ENCODE measurements at places on chromosomes 2 and 18.
A peak's percentile ranks its signal among the peaks of the same experiment; 100 is the strongest.

DNA sequence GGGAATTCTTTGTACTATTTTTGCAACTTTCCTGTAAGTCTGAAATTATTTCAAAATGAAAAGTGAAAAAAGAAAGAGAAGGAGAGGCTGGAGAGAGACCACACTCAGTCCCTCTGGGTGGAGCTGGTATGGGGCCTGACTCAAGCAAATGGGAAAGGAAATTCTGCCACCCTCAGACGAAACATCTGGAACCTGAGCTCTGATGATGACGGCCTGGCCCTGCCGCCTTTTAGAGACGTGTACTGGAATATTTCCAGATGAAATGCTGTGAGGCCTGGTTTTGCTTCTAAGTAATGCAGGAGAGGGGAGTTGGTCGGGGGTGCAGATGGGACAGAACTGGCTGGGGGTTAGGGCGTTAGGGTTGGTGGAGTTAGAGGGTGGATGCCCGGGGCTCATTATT lies 57.4 kb upstream of the GLI2 start:
- no peak for DNase-seq

DNA sequence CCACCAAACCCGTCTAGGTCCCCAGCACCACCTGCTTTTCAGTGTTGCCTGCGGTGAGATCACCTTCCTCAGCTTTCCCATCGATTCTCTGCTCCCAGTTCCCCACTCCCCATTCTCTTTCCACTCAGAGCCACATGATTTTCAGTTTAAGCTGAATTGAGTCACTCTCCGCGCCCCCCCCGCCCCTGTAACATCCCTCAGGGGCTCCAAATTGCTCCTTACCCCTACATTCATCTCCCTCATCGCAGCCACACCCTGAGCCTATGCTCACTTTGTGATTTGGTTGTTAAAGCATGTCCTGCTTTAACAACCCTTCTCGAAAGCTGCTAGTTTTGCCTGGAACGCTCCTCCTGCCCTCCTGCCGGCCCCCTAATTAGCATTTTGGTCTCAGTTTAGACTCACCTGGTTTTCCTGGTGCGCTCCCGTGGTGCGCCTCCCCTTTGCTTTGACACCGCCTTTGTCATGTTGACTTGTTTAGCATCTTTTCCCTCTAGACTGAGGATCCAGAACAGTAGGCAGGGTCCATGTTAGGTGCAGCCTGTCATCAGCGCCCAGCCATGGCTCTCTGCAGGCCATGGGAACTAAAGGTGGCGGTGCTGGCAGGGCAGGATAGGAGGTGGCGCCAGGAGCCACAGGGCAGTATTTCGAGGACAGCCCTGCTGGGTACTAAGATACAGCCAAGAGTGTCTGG lies 60.8 kb downstream of the ST3GAL5 start:
- DNase-seq, result no peak

DNA sequence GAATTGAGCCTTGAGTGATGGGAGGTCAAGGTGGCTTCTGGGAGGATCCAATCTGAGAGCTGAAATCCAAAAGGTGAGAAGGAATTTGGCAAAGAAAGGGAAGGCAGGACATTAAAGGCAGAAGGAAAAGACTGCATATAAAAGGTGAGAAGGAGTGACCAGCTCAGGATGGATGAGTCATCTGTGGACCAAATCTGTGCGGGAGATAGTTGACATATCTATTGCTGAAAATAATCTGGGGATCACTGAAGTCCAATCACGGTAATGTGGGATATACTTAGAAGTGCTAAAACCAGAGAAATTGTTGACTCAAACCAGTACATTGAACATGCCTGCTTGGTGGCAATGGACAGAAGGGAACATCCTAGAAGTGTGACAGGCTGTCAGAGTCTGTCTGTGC lies 8.0 kb upstream of the PTPN4 start:
- DNase-seq, result no peak

- no peak for DNase-seq
Measured at GRCh38 chr2:191108331-191108730, 42.5 kb downstream of the STAT4 start.

- no peak for DNase-seq
Measured at GRCh38 chr18:48137374-48138081, 207.1 kb upstream of the SMAD2 start.

GRCh38 chr2:58871469-58872142 lies 630.5 kb upstream of the FANCL start:
- DNase-seq, result no peak

- no peak for DNase-seq
Measured at GRCh38 chr2:177348733-177349693, 43.6 kb upstream of the AGPS start.

- DNase-seq, result no peak
Measured at GRCh38 chr2:129369437-129369836, 610.0 kb upstream of the RAB6C start.

- DNase-seq, result no peak
Measured at GRCh38 chr2:159381574-159381973, 95.1 kb upstream of the WDSUB1 start.

GRCh38 chr2:207847098-207847806 lies 77.5 kb upstream of the FZD5 start:
- DNase-seq, result no peak

GRCh38 chr2:145752091-145752806 lies 1232.3 kb upstream of the ZEB2 start:
- DNase-seq, result no peak

- DNase-seq, result no peak
Measured at GRCh38 chr2:95301876-95302641, 4.9 kb downstream of the KCNIP3 start.

- DNase-seq, result no peak
Measured at GRCh38 chr2:114123925-114124324, 234.0 kb downstream of the ACTR3 start.

DNA sequence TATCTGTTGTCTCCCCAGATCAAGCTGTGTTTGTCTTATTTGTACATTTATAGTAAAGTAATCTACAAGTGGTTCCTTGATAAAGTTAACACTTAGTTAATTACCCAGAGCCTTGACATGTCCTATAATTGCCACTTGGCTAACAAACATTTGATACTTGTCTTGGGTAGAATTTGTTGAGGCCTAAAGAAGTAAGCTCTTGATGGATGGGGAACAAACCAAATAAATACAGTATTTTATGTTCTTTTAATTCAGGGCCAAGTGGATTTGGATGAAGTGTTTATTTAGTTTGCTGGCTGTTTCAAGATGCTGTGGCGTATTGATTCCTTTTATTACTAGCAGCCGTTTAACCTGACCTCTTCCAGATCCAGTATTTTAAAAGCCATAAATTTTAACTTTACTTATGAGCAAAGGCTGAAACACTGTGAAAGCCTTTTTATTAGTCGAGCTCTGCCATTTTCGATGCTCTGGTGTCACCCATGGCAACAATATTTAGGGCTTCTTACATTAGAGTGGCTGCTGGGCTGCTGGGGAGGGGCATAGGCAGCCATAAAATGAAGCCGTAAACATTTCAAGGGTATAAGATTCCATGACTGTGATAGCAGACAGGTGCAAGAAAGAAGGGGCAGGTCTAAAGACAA lies 401.6 kb upstream of the NRP2 start:
- no peak for DNase-seq

DNA sequence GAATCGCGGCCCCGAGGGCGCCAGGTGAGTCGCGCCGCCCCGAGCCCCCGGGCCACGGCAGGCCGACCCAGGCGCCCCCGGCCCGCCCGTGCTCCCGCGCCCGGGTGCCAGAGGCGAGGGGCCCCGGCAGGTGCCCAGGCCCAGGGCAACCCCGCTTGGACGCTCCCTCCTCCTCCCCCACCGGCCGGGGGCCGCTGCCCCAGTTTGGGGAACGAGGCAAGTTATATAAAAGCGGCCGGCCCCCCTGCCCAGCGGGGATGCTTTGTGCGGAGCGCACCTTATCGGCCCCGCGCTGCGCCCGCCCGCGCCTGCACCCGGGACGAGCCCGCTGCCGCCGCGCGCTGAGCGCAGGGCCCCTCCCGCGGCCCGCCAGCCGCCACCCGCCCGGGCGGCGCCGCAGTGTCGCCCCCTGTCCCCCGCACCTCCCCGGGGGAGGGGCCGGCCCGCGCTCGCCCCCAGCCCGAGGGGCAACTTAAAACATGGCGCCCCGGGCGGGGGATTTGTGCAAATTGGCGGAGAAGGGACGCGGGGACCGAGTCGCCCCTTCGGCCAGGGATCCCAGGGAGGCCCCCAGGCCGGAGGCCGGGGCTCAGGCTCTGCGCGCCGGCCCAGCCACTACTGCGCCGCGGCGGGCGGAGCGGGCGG lies 639 bp downstream of the EPB41L3 start:
- DNase-seq, result no peak

DNA sequence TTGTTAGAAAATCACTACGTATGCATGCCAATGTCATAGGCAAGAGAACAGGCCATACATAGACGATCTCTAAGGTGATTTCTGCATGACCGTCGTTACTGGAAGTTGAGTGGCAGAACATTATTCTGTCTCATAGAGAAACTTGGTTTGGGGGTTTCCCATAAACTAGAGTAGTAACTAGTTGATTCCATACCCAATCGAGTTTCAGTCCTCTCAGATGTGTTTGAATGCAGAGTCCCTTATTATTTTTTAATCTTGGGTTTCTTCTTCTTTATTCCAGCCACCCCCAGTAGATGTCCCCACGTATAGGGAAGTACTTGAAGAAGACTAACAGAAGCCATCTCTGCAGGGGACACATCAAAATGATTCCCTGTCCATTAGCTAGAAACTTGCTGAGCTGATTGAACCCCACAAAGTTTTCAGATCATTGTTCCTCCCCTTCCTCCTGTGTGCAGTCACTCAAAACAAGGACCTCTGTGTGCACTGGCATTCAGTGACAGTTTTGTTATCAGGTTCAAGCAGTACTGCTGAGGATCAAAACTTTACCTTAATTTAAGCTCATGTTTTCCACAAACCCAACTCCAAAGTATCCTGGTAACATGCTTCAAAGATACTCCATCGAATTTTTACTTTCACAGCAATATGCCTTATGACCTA lies 68.4 kb upstream of the CDCA7 start:
- no peak for DNase-seq

- no peak for DNase-seq
Measured at GRCh38 chr2:205073433-205074020, 528.3 kb downstream of the PARD3B start.

DNA sequence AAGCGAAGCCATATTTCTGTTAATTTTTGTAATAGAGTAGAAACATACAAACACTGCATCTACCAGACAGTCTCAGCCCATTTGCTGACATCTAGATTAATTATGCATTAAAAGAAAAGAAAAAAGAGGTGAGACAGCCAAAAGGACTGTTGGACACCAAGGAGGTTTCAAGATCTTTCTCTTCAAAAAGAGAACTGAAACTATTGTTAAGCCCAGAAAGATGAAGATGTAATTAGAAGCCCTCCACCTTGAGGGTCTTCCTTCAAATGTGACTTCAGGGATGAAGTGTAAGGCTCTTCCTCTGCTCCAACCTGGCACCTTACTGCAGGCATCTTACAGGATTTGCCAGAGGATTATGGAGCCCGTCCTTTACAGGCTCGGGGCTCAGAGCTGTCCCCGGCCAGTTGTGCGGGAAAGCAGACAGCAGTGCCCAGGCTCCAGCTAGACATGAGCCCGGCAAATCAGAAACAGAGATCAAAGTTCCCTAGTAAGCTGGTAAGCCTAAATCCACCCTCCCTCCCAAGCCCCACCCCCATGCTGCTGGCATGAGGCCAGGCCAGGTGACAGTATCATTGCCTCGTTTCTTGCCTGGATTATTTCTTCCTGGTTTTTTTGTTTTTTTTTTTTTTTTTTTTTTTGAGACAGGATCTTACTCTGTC lies 38.9 kb downstream of the ADI1 start:
- no peak for DNase-seq

DNA sequence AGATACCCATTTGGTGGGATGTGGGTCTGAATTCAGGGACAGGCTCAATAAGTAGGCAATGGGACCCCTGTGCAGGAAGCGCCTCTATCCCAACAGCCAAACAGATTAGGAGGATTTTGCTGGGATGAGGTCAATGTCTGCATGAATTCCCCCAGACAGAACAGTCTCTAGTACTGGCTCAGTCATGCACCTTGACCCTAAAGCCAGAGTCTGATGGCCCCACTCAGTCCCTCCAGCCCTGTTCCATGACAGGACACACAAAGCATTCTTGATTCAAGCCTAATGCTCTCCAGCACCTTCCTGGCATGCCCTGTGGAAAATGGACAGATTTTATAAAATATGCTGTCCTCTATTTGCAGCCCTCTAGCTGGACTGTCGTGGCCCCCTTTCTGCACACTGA lies 49.8 kb upstream of the RAB6D start:
- no peak for DNase-seq

DNA sequence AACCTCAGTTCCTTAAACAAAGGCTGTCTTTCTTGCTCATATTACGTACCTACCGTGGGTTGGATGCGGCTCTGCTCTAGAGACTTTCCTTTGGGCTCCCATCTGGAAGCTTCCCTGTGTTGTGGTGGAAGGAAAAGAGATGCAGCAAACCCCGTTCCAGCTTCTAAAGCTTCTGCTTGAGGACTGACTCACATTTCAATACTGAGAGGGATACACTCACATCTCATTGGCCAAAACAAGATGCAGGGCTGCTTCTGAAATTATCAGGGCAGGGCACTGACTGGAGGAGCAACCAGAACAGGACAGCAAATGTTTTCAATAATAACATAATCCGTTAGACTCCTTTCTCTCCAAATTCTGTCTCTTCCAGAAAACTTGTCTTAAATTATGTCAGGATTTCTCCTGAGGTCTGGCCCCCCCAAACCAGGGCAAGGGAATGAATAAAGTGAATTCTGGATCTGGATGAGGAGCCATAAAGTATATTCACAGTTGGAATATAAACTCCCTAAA lies 4.5 kb upstream of the MYO5B start:
- no peak for DNase-seq

- DNase-seq, result no peak
Measured at GRCh38 chr2:199228887-199229819, 228.6 kb downstream of the SATB2 start.

- no peak for DNase-seq
Measured at GRCh38 chr2:170255971-170256370, 78.0 kb downstream of the MYO3B start.

DNA sequence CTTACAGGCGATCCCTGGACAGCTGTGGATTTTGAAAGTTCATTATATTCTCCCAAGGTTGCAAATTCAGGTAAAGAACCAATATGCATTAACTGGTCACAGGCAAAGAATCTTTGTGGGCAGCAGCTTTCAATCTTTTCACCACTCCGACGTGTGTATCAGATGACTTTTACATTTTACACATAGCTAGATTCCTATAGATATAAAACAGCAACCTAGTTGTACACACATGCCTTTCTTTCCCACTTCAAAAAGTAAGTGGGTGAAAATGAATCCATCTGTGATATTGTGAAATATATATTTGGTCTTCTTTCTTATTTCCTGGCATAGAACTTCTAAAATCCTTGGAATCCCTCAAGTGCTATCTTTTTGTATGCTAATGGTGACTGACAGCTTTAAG lies 72.5 kb downstream of the SCG2 start:
- no peak for DNase-seq

DNA sequence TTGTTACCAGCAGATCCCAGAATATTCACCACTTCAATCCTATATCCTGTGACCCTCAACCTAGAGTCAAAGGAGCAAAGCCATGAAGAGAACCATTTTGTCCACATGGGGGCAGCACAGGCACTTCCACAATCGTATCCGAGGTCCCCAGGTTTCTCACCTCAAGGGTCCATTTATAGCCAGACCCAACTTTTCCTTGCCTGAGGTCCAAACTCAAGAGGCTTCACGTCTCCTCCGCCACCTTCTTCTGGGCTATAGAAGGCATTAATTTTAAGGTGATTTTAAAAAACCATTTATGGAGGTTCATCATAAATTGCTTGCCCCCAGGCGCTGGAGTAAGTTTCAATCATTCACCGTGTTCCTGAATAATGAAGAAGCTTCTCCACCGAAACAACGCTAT lies 111.6 kb upstream of the NABP1 start:
- DNase-seq, result peak; percentile 47

Measured in SHP77 treated with DMSO at 0.1 percent for 48 hours (cell line).